Foreskin melanocyte (primary cell): ENCODE measurements at places on chromosomes 16 and 17.

DNA sequence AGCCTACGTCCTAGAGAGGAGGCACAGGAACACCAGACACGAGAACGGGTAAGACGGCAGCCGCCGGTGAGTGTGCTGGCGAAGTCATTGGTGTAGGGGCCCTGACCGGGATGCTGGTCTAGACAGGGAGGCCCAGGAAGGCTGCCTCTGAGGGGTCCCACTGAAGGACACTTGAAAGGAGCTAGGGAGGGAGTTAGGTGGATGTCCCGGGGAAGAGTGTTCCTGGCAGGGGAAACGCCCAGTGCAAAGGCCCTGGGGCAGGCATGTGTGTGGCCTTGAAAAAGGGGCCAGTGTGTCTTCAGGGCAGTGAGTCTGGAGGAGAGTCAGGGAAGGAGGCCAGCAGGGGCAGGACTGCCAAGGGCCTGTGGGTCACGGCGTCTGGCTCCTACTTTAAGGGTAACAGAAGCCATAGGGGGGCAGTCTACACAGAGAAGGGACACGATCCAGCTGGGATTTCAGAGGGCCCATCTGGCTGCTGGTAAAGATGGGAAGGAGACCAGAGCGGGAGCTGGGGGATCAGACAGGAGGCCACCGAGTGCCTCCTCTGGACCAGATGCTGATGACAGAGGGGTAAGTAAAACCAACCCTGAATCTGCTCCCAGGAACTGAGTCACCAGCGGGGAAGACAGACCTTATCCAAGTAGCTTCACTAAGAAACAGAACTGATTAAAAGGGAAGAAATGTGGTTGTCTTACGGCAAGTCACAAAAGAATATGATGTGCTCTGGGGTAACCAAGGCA is 115.9 kb downstream of the LITAF start:
- DNase-seq: no peak

DNA sequence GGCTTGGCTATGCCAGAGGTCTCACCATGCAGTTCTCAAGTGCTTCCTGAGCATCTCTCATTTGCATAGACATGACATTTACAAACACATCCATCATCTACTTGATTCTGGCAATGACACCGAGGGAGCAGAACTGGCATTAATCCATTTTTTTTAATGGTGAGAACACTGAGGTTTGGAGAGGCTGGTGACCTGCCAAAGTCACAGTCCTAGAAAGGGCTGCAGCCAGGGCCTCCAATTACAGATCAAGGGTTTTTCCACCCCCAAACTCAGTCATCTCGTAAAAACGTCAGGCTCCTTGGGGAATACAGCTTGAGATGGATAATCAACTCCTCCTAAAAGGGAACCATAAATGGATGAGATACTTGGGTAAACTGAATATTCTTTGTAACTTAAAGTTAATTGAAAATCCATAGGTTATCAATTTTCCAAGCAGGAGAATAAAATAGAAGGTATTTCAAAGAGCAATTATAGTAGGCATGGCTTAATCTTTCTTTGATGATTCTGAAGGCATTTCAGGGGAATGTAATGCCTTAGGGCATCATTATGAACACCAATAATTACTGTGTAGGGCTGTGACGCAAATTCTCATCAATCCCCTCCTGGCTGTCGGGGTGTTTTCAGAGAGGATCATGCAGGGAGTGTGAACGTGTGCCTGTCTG is 9.4 kb upstream of the MEOX1 start:
- DNase-seq: no peak

DNA sequence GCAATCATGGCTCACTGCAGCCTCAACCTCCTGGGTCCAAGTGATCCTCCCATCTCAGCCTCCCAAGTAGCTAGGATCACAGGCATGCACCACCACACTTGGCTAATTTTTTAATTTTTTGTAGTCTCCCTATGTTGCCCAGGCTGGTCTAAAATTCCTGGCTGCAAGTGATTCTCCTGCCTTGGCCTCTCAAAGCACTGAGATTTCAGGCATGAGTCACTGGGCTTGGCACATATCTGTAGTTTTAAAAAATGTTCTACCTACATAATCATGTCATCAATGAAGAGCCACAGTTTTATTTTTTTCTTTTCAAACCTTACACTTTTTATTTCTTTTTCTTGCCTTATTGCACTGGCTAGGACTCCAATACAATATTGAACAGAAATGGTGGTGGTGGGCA is 33.1 kb upstream of the COL1A1 start:
- no peak for DNase-seq

GRCh38 chr17:28343491-28343932 is 8.0 kb downstream of the TNFAIP1 start:
- no peak for DNase-seq

GRCh38 chr17:3433741-3434140 is at the start of gene OR1E2:
Gene OR1E2 (minus strand): TSS chr17:3433841. CDS start chr17:3433841, 0 bp downstream.
- no peak for DNase-seq

DNA sequence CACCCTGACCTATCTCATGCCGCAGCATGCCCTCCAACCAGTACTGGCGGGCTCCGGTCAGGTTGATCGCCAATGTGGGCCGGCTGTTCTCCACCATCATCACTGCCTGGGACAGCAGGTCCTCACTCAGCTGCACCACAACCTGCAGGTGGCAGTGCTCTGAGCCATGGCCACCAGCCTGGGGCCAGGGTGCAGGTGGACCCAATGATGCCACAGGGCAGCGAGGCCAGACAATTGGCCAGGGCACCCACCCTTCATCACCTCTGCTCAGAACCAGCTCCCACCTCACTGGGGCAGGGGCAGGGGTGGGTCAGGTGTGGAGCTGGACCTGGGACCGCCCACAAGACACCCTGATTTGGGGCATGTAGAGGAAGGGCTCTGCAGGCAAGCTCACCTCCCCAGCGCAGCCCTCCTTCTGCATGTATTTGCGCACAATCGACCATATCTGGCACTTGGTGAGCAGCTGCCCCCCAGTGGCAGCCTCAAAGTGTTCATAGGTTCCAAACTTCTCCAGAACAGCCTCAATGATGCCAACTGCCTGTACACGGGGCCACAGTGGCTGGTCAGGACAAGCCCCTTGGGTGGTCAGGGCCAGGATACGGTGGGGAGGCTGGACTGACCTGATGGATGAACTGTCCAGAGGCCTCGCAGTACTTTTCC is 4.2 kb downstream of the MATCAP1 start:
- no peak for DNase-seq

- DNase-seq: no peak
Observed at GRCh38 chr17:38544175-38544838, 61.4 kb downstream of the SRCIN1 start.

DNA sequence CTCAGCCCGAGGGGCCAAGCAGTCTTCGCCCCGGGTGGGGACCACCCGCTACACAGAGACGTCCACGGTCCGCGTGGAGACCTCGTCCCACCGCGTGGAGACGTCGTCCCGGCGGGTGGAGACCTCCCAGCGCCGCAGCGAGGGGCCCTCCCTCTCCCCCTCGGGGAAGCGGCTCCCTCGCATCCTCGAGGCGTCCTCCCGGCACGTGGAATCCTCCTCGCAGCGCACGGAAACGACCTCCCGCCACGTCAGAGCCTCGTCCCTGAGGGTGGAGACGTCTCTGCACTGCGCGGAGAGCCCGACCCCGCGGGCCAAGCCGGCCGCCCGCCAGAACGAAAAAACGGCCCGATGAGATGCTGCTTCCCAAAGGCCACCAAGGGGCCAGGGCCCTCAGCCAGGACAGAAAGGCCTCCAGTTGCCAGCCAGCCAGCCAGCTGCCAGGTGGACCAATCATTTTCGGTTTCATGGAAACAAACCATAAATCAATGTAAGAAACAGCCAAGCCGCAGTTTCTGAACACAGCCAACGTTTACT is 424 bp downstream of the C17orf100 start:
- DNase-seq: peak; percentile 19

- peak; percentile 44 for DNase-seq
Observed at GRCh38 chr16:81730090-81731051, 48.7 kb upstream of the PLCG2 start.

DNA sequence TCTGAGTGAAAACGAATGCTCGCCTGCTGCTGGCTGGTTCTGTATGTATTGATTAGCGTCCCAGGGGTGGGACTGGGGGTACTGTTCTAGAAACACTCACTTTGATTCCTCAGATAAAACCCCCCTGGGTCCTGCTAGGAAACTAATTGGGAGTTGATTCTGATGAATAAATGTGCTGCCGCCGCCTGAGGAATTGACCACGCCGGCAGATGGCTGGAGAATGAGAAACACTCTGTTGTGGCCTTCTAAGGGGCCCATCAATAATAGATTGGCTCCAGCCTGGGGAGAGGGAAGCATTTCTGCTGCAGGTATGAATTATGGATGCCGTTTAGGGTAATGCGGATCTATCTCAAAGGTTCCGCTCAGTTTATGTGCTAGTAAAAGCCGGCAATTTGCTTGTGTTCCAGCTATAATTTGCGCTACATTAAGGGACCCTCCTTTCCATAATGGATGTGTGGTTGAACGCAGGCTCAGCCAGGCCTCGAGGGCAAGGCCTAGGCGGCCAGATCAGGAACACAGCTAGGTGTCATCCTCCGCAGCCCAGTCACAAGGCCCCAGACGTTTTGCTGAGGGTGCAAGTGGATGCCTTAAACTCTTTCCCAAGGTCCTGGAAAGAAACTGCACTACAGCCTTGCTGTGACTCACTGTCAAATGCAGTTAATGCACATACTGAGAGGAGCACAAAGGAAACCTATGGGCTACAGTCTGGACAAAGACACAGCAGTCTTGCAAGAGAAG is 132.2 kb upstream of the HS3ST2 start:
- DNase-seq: peak; percentile 75

GRCh38 chr17:77315551-77316190 is 174.9 kb downstream of the SEC14L1 start:
- DNase-seq: no peak

DNA sequence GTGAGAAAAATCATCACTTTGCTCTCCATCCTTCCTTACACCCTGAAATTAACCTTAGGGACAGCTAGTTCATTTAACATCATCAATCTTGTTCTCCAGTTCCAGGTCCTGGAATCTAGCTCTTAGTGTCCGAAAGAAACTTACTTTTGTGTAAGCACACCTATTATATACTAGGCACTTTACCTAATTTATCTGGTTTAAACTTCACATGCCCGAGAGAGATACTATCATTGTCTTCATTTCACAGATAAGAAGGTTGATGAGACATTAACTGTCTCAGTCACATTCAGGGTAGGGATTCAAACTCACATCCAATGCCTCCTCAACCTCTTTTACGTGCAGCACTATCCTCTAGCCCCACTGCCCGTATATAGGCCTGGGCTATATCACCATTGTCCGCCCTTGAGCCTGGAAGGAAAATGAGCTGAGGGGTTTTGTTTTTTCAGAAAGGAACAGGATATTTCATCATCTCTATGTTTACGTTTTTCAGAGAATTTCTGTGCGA is 501 bp upstream of the AP2B1 start:
- no peak for DNase-seq

GRCh38 chr17:66695098-66695497 is 139.8 kb upstream of the CACNG5 start:
- no peak for DNase-seq

GRCh38 chr16:48574766-48575165 is 35.2 kb downstream of the N4BP1 start:
- no peak for DNase-seq

- DNase-seq: no peak
Observed at GRCh38 chr17:27980043-27980442, 62.4 kb upstream of the NLK start.

GRCh38 chr16:21990381-21990944 is 10.5 kb downstream of the PDZD9 start:
- no peak for DNase-seq

- peak; percentile 61 for DNase-seq
Observed at GRCh38 chr17:48051706-48052486, 3.7 kb downstream of the NFE2L1 start.

DNA sequence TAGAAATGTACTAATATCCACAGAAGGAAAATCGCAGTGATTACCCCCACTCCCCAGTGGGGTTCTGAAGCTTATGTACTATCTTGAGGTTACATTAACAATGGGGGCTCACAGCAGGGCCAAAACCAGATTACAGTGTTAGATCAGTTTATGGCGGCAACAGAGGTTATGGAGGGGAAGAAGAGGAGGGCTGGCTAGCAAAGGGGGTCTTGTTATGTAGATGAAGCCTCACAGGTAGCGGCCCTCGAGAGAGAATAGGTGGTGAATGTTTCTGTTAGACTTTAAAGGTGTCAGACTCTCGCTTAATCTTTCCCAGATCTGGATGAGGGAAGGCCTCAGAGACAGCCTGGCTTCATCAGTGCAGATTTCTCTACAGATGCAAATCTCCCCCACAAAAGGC is 22.2 kb downstream of the RNF112 start:
- no peak for DNase-seq

GRCh38 chr17:4987767-4988567 is 492 bp upstream of the CAMTA2 start:
- DNase-seq: no peak

DNA sequence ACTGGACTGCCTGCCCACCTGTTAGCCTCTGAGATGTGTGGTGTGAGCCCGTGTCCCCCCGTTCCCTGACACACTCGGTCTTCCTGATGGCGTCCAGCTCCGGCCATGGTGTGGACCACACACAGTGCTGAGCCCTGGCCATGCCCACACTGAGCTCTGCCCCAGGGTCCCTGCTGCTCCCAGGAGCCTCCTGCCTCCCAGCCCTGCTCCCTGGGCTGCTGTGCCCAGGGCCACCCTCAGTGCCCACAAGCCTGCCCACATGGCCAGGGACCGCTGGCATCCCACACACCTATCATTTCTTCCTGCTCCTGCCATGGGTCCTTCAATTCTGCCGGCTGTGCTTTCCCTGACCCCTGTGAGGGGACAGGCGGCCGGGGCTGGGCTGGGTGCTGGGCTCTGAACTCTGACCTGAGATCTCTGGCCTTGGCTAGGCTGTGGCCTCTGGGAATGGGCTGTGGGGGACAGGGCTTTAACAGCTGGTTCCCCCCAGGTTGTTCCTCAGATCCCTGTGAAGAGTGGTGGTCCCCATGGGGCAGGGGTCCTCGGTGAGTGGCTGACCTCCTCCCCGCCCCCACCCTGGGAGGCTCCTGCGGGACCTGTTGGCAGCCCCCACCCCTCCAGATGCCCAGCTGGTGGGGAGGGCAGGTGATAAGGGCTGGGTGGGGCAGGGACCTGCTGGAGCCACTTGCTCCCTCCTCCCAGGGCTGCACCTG is 4.0 kb downstream of the CEMP1 start:
- DNase-seq: no peak

GRCh38 chr16:51523400-51523799 is 372.3 kb upstream of the SALL1 start:
- no peak for DNase-seq

DNA sequence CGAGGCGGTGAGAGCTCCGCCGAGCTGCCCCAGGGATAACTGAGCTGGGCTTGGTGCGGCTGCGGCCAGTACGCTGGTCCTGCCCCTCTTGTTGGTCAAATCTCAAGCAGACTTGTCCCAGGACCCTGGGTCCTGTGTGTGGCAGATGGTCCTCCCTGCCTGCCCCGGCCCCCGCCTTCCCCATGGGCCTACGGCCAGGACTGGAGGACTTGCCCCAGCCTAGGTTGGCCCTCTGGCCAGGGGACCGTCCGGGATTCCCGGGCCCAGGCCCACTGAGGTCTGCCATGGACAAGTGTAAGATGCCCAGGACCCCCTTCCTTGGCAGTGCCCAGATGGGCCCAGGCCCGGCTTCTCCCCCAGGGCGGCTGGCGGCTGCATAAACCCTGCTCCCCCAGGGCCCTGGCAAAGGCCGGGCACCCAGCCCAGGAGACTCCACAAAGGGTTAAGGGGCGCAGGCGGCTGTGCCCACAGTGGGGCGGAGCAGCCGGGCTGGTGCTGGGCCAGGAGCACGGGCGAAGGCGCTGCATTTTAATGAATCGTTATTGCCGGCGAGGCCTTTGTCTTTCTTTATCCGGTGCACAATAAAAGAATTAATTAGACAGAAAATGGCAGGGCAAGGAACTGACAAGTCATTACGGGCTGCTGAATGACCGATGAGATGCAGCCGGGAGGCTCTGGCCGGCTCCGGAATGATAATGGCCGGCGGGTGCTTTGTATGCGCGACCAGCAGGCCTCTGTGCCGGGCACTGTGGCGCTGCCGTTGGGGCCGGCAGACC is 9.1 kb downstream of the SOX8 start:
- DNase-seq: no peak
